MCF 10A (cell line): ENCODE measurements at places on chromosomes 6 and 20. TPM values are rescaled to one million over a fixed set of nuclear protein-coding genes. Genes with fewer than 3 reads are reported as not detected.

MBOAT1 gene
- 6.3 and 9.3 TPM in 2 replicates for total RNA-seq

NKAIN2 gene
- total RNA-seq: 2.7 and 4.9 TPM in 2 replicates

GRCh38 chr6:2937627-2938003, 33.8 kb downstream of the SERPINB6 start:
- no peak for DNase-seq

DNA sequence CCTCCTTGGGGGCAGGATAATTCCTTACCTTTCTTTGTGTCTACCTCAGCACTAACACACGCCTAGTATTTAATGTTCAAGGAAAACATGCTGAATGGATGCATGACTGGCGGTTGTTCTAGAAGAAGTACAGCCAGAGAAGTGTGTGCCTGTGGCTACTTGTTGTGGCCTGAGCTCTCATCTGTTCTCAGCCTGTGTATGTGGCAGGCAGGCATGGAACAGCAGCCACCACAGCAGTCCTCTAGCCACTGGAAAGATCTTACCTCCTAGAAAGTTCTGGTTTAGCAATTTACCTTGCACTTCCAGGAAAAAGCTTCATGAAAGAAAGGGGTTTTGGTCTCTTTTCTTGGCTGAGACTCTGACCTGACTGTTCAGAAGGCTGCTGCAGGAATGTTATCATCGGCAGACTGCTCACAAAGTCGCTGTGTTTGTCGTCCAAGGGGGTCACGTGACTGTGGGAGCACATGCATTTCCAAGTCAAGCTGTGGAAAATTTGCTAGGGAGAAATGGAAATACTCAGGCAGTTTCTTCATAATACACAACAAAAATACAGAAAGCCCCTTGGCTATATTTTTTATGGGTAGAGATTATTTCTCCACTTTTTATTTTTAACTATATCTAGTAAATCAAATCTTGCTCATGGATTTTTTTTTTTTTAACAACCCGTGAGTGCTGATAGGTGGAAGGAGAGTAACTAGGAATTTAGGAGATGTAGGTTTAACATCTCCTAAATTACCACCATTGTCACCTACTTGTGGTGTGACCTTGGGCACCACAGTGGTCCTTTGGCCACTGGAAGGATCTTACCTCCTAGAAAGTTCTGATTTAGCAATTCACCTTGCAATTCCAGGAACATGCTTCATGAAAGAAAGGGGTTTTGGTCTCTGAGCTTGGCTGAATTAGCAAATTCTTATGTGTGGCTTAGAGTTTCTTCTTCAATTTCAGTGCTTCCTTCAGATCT, 110.8 kb upstream of the GPR6 start:
- DNase-seq: no peak

BANF2 gene
- total RNA-seq: not detected in 2 replicates

DNA sequence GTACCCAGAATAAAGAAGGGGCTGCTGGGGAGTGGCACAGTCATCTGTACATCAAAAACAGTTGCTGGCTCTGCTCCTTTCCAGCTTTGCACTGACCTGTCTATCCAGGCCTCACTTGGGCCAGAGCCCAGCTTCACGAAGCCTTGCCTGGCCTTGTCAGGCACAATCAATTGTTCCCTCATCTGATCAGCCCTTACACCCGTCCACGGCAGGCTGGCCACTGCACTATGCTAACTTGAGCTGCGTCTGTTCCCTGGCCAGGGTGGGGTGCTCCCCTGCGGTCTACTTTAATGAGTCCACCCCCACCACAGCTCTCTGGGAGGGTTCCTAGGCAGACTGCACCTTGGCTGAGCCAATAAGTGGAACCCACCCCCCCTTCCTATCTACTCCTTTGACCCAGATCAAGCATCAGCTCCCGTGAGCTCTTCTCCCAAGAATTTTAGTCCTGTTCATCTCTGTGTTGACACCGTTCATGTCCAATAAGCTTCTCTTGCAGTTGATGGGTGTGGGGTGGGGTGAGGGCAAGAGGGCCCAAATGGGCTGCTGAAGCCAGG, 74.3 kb upstream of the MLN start:
- no peak for DNase-seq

RAB23 gene
- total RNA-seq: 8.4 and 13.3 TPM in 2 replicates

- no peak for DNase-seq
Observed at GRCh38 chr6:78551361-78551760, 316.0 kb upstream of the IRAK1BP1 start.

GRCh38 chr6:106373502-106374239, 13.2 kb downstream of the CRYBG1 start:
- no peak for DNase-seq

GRCh38 chr6:114194362-114195026, 148.3 kb downstream of the HS3ST5 start:
- DNase-seq: peak; percentile 5
